NCI-H2081 (cell line): ENCODE measurements at places on chromosomes 4 and X.

- DNase-seq: no peak
Observed at GRCh38 chrX:7372825-7373525, 225.0 kb upstream of the PUDP start.

DNA sequence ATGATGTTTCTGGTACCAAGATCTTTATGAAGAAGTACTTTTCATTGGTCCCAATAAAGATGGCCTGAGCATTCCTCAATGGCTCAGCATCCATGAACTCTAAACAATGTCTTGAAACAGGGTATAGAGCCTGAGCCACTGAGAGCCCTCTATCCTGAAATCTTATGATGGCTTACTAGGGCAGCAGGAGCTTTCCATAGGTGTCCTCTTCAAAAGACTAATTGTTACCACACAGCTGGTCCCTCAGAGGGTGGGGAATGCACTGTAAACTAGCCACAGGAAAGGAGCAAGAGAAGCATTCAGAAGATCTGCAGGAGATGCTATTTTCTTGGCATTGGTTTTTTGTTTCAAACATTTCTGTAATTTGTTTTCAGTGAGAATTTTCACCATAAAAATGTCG, 5.6 kb upstream of the BANK1 start:
- no peak for DNase-seq

- DNase-seq: no peak
Observed at GRCh38 chr4:52822972-52823701, 39.0 kb upstream of the RASL11B start.

DNA sequence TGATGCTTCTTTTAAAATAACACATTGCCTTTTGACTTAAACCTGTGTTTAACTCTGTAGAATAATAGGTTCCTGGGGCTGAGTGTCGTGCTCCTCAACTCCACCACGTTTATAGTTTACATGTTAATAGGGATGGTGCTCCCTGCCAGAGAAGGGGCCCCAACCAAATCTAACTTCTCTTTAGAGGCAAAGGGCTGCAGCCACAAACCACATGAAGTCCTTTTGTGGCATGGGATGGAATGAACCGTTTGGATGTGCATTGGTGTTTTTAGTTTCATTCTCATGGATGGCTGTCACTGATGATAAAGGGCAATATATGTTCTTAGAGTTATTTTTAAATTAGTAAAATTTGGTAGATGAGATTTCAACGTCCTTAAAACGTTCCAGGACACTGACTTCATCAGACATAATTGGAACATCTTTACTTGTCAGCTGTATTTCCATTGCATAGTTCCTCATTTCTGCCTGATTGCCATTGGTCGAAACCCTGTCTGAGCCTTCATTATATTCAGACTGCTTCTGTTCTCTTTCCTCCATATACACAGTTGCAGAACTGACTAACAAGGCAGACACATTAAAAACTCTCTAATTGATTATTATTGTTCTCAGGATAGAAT, 60.4 kb upstream of the HPF1 start:
- no peak for DNase-seq

GRCh38 chr4:77040270-77040669, 35.5 kb downstream of the CCNI start:
- DNase-seq: no peak

- no peak for DNase-seq
Observed at GRCh38 chrX:53056292-53056691, 7.7 kb downstream of the GPR173 start.

GRCh38 chr4:47615385-47615784, 130.3 kb downstream of the ATP10D start:
- no peak for DNase-seq

DNA sequence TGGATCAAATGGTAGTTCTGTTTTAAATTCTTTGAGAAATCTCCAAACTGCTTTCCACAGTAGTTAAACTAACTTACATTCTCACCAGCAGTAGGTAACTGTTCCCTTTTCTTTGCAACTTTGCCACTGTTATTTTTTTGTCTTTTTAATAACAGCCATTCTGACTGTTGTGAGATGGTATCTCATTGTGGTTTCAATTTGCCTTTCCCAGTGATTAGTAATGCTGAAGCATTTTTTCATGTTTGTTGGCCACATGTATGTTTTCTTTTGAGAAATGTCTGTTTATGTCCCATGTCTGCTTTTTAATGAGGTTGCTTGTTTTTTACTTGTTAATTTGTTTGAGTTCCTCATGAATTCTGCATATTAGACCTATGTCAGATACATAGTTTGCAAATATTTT, 198.8 kb downstream of the RAB28 start:
- DNase-seq: no peak

DNA sequence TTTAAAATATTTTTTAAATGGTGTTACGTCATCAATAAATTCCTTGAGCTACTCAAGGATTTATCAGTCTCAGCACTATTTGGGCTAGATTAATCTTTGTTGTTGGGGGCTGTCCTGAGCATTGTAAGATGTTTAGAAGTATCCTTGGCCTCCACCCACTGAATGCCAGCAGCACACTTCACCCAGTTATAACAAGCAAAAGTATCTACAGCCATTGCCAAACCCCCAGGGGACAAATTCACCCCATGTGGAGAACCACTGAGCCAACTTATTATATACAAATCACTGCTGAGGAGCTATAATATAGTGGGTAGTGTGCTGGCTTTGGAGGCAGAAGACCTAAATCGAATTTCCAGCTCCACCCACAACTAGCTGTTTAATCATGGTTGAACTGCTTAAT, 58.3 kb downstream of the ATP10D start:
- DNase-seq: no peak

DNA sequence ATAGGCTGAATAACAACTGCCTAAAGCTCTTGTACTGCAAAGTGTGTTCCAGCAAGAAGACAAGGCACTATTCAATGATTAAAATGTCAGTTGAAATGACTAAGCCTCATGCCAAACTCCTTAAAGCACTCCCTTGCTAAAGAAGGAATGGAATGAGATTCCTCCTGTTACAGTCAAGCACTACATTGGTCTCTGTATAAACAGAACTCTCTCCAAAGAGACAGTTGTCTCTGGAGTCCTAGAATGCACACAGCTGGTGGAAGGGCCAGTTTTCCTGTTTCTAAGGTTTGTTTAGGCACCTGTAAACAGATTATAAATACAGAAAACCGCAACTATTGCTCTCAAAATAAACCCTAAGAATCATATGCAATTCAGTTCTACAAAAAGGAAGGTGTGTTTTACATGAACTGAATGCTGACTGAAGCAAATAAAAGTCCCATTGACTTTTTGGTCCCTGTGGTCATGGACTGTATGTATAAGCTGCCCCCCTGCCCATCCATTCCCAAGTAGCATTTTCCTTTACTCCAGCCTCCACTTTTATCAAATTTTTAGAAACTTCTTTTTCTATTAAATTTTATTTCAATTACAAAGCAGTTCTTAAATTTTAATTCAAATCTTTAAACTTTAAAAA, 47.0 kb downstream of the FAT1 start:
- no peak for DNase-seq

GRCh38 chrX:18174209-18174608, 46.5 kb downstream of the BEND2 start:
- DNase-seq: no peak

GRCh38 chr4:7831330-7831729, 108.3 kb downstream of the AFAP1 start:
- DNase-seq: no peak
